ENCODE measurements at places on chromosomes 5 and 9.

DNA sequence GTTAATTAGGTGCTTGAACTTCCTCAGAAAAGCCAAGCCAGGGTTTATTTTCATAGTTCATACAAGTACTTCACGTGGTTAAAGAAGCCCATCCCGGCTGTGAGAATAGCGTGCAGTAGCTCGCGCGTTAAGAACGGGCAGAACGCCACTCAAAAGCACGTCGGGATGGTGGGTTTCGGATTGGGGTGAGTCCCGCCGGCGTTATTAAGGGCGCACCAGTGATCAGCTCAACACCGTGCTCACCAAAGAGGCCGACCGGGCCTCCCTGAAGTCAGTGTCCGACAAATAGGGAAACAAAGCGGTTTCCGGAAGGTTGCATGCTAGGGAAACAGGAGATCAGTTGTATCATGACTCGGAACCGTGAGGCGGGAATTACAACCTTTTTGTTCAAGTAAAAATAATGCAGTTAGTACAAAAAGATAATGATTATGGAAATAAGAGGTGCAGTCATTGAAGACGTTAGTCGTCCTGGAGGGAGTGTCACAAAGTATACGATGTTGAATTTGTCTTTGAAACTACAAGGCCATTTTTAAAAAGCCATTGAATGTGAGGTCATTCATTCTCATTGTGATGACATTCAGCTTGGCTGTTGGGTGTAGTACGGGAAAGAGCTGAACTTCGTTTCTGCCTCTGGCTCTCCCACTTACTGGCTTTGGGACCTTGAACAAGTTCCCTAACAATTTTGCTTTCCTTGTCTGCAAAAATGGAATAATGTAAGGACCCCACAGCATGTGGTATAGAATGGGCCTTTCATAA, 992 bp downstream of the SETD9 start:
- peak; percentile 74 for DNase-seq

- DNase-seq, result peak; percentile 35
Observed at GRCh38 chr9:38417003-38417945, 7.0 kb downstream of the IGFBPL1 start.

GRCh38 chr9:123246534-123246933, 21.9 kb downstream of the STRBP start:
- DNase-seq, result no peak

- no peak for DNase-seq
Observed at GRCh38 chr5:3361811-3362605, 233.6 kb upstream of the IRX1 start.

- DNase-seq, result no peak
Observed at GRCh38 chr5:15715967-15716366, 216.0 kb downstream of the FBXL7 start.

DNA sequence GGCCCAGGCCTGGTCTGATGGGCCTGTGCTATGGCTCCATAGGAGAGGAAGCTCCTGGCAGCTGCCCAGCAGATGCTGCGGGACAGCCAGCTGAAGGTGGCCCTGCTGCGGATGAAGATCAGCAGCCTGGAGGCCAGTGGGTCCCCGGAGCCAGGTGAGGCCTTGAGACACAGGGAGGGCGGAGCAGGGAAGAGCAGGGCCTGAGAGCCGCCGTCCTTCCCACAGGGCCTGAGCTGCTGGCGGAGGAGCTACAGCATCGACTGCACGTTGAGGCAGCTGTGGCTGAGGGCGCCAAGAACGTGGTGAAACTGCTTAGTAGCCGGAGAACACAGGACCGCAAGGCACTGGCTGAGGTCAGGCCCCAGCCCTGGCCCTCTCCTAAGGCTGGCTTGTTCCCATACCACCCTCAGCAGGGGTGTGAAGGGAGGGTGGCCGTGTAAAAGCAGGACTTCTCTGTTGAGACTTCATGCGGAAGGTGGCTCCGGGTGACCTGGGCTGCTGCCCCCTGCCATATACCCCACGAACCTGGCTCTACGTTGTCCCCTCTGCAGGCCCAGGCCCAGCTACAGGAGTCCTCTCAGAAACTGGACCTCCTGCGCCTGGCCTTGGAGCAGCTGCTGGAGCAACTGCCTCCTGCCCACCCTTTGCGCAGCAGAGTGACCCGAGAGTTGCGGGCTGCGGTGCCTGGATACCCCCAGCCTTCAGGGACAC, 4.5 kb downstream of the PKN3 start:
- no peak for DNase-seq

DNA sequence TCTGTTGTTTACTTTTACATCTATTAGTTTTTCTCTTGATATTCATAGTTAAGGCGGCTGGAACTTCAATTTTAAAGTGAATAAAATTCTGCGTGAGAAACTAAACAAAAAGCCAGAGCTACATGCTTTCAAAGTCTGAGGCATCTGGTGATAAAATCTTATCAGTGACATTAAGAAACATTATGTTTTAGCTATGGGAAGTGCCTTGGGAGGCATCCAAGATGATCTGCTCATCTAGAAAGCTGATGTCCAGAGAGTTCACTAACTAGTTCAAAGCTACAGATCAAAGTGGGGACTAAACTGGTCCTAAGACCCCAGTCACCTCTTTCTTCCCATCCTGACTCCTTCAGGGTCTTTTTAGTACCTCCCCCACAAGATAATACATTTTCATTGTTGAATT, 37.2 kb downstream of the MRPS27 start:
- DNase-seq, result no peak
